ENCODE measurements at places on chromosomes 7 and 10.

DNA sequence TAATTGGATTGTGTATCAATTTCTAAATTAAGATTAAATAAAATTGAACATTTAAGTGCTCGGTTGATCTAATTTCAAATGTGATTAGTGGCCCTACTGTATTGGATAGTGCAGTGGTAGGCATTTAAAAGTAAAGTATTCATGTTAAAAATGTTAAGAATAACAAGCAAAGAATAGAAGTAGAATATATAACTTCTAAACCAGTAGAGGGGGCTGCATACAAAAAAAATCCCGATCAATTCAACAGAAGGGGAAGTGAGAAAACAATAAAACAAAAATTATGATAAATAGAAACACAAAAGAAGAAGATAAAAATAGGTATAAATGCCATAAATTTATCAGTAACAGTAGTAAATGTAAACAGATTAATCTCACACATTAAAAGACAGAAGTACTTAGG lies 24.9 kb upstream of the WDFY4 start:
- ATAC-seq, result no peak

DNA sequence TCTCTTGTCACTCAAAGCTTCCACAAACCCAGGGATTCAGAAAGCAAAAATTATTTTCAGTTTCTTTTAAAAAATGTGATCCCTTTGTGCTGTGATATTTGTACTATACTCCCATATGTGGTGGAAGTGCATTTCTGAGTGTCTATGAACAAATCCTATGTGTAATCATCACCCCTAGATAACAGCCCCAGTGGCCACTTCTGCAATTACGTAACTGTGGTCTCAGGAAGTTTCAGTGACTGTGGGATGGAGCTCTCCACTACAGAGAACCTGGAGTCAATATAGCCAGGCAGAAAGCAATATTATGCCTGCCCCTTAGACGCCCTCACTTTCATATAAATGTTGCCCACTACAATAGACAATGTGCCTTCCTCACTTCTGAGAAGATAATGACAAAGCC lies 1101.7 kb upstream of the GHITM start:
- ATAC-seq, result no peak

DNA sequence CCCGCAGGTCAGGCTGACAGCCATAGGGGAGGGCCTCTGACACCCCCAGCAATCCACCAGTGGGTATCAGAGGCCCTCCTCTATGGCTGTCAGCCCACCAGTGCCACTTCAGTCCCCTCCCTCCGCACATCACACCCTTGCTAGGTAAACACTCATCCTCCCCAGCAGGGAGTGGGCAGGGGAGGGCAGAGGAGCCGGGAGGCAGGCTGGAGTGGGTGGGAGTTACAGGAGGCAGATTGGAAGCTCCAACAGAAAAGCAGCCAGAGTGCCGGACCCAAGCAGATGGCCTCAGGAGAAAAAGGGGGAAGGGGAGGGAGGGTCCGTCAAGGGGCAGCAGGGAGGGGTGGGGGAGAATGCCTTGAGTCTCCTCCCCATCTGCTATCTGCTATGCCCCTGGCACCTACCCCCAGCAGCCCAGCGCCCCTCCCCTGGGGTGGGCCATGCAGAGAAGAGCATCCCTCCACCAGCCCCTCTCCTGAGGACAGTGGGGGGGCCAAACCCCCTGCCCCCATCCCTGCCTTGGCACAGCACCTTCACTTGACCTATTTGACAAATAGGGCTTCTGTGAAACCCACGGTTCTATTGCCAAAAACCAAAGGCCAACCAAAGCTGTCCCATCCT lies 2.4 kb downstream of the RASGEF1A start:
- no peak for ATAC-seq

GRCh38 chr10:122141821-122142640 lies 129.1 kb upstream of the BTBD16 start:
- no peak for ATAC-seq

GRCh38 chr10:86110156-86110786 lies 256.3 kb downstream of the GRID1 start:
- no peak for ATAC-seq

GRCh38 chr10:93707623-93708022 lies 5.2 kb upstream of the FRA10AC1 start:
- ATAC-seq, result peak; percentile 30

GRCh38 chr10:21978191-21978862 lies 25.2 kb downstream of the DNAJC1 start:
- no peak for ATAC-seq
